ENCODE measurements at places on chromosomes 3 and 15.
A peak's percentile ranks its signal among the peaks of the same experiment; 100 is the strongest.

DNA sequence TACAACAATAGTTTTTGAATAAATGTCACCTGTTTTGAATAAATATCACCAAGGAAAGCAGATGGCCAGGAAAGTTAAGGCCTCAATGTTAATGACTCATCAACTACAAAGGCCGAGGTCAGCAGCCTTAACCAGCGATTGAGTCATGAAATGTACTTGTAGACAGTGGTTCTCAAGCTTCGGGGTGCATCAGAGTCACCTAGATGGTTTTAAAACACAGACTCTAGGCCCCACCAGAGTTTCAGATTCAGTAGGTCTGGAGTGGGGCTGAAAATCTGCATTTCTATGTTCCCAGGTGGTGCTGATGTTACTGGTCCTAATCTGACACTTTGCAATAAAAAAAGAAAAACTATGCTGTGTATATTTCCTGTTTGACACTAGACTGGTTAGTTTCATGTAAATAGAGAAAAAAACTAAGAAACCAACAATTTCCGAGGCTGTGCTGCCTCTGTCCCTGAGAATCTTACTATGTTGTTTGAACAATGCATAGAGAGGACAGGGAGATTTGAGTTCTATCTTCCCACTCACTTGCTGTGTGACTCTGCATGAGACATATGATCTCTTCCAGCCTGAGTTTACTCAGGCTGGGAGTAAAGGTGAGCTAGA, 9.8 kb downstream of the RAB27A start:
- peak; percentile 55 for DNase-seq

DNA sequence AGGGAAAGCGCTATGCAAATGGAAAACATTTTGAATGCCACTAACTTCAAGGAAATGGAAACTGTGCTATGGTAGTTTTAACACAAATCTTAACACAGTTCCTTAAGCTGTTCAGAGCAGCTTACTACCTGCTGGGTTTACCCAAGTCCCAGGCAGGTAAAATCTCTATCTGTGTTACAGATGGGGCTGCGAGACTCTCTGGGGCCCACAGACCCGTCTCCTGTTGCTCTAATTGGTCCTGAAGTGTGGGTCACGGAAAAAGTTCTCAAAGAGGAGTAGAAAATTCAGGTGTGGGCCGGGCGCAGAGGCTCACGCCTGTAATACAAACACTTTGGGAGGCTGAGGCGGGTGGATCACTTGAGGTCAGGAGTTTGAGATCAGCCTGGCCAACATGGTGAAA, 16.9 kb upstream of the ZFYVE19 start:
- no peak for DNase-seq

- DNase-seq: no peak
Observed at GRCh38 chr3:23052620-23053019, 150.5 kb upstream of the UBE2E2 start.

GRCh38 chr15:32651229-32651837, 9.8 kb downstream of the SCG5 start:
- DNase-seq: peak; percentile 16

DNA sequence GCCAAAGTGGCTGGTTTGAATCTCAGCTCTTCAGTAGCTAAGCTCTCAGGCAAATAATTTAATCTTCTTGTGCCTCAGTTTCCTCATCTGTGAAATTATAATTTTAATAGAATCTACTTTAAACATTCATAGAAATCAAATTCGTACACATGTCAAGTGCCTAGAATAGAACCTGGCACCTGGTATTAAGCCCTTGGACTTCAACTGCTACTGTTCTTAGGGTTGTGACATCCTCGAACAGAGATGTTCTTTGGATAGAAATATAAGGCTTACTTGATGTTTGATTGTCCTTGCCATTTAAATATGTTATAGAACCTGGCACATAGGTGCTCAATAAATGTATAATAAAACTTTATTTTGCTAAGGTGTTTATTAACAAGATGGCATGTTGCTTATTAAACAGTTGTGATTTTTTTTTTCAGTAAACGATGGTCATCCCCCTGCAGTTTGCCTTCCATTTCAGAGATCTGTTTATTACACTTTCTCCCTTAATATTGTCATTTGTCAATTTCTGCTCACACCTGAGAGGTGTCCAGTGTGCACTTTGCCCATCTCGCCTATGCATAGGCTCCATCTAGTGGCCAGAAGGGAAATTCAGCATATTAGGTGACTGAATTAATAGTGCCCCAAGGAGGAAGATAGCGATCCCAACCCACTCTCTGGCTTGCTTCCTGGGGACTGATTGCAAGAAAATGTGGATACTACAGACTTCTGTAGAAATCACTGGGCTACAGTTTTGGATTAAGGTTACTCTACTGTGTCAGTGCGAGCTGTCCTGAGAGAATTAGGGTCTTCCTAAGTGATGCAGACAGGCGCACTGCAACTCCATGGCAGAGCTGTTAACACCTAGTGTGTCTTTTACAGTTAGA, 10.7 kb downstream of the IGF1R start:
- peak; percentile 6 for DNase-seq
